Dermis blood vessel endothelial cell (primary cell): ENCODE measurements at places on chromosomes 5 and 9. TPM values are rescaled to one million over a fixed set of nuclear protein-coding genes. Genes with fewer than 3 reads are reported as not detected.

Gene SLC46A2
- not detected in 2 replicates for total RNA-seq

Gene N4BP3
- 43.9 and 49.4 TPM in 2 replicates for total RNA-seq

Gene ZFP37
- total RNA-seq = 1.7 and 2.0 TPM in 2 replicates

Gene CNTNAP3
- total RNA-seq = 57.2 and 87.2 TPM in 2 replicates

DNA sequence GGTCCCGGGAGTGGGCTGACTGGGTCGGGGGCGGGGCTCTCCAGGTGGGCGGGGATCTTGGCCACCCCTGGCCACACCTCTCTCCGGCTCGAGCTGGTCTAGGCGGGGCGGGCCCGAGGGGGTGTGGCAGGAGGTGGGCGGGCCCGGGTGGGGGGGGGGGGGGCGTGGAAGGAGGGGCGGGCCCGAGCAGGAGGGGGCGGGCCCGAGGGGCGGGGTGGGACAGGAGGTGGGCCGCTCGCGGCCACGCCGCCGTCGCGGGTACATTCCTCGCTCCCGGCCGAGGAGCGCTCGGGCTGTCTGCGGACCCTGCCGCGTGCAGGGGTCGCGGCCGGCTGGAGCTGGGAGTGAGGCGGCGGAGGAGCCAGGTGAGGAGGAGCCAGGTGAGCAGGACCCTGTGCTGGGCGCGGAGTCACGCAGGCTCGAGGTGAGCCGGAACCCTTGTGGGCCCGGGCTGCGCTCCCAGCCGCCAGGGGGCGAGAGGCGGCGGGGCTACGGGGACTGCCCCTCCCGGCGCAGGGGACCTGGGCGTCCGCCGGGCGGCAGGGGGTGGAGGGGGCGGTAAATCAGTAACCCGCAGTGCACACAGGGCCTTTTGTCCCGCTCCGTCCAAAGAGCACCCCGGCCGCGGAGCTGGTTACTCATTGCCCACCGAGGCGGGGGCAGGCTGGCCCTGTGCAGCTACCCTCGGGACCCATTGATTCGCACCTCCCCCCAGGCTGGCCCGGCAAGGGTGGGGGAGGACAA is at the start of gene FGFR4:
Gene FGFR4, plus strand, starts transcription at position 262 of the 744 bp plus-strand sequence. CDS start 2,688 bp downstream, outside the sequence.
- peak; percentile 68 for DNase-seq

DNA sequence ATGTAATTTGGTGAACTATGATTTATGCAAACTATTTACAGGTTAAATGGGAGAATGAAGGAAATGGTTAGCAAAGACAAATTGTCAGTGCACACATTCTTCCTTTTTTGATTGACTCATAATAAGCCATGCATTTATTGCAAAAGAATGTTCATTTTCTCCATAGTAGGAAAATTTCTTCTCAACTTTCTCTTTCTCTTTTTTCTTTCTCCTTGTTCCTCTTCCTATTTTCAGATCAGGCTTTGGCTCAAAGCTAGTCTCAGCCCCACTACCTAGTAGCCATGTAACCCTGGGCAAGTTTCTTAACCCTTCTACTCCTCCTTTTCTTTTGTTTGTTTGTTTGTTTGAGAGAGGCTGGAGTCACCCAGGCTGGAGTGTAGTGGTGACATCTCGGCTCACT is 156.6 kb downstream of the PIK3R1 start:
- no peak for DNase-seq

- DNase-seq = no peak
These were observed 28.7 kb downstream of the TLE4 start for GRCh38 chr9:79600466-79600865.

GRCh38 chr9:130570208-130570607 is 9.2 kb upstream of the FUBP3 start:
- peak; percentile 61 for DNase-seq

- no peak for DNase-seq
These were observed 64.3 kb downstream of the RXRA start for GRCh38 chr9:134390537-134390936.

DNA sequence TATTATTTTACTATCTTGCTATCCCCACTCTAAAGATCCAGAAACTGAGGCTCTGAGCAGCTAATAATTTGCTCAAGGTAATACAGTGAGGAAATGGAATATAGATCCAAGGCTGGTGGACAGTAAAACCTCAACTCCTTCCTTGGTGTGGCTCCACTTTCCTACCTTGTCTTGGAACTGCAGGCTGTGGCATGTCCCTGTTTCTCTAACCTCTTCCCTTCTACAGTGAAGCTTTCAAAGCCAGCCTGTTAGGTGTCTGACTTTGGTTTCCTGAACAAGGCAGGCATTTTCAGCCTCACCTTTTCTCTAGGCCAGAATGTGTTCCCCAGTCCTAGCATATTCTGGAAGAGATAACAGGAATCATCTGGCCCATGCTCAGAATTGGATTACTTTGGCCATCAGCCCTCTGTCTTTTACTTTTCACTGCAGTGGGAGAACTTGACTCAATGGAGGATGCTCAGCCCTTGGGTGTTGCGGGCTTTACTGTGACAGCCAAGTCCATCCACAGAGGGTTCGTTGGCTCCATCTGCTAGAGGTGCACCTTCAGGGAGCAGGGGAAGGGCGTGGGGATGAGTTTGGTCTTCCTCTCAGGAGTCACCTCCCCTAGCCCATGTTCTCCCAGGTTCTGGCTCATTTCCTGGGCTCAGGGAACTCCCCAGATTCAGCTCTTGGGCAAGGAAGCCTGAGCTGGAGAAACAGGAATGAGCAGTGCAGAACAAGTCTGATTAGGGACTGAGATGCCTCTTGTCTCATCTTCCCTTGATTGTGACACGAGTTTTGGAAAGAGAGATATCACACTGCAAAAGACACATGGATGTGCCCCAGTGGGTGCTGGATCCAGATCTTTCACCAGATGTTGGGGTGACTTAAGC is 1.1 kb downstream of the NIPAL4 start:
- DNase-seq = no peak

- DNase-seq = no peak
These were observed 23.8 kb downstream of the NEURL1B start for GRCh38 chr5:172664681-172665541.

GRCh38 chr5:57442080-57442839 is 40.4 kb downstream of the ACTBL2 start:
- peak; percentile 70 for DNase-seq

GRCh38 chr9:18338042-18338441 is 135.9 kb upstream of the ADAMTSL1 start:
- no peak for DNase-seq

DNA sequence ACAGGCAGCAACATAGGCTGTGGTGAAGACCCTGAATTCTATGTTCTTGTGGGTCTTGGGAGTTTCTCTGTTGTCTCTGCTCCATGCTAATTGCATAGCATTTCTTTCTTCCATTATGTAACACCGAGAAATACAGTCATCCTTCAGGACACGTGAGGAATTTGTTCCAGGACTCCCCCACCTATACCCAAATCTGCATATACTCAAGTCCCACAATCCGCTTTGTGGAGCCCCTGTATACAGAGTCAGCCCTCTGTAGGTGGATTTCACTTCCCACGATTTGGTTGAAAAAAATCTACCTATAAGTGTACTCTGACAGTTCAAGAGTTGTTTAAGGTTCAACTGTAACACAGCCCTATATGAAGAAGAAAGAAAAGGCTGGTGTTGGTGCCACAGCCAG is 22.1 kb downstream of the ANKRD33B start:
- DNase-seq = no peak
